ENCODE measurements at places on chromosomes 6 and 20.

DNA sequence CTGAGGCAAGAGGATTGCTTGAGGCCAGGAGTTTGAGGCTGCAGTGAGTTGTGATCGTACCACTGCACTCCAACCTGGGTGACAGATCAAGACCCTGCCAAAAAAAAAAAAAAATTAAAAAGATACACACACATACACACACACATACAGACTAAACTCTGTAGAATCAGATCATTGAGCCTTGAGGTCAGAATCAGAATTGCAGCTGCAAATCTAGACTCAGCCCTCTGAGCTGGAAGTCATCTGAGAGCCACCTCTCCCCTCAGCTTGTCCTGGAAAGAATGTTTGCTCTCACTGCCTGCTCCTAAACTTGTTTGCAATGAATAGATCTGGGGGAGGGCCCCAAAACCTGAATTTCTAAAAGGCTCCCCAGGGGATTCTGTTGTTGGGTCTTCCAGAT is 41.4 kb upstream of the ANGPT4 start:
- DNase-seq = no peak

DNA sequence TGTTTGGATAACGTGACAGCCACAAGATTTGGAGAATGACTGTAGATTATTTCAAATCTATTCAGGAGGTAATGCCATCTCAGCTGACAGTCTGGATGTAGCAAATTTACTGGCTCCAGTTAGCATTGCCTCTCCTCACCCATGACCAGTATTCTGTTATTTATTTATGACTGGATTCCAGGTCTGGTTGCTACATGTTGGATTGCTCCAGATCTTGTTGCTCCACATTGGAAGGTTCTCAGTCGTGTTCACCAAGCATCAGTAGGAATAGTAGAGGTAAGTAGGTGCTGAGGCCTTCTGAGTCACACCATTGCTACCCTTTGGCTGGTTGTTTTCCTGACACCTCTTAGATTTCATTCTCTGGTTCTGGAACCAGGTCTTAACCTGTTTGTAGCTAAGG is 69.5 kb upstream of the ELOVL5 start:
- DNase-seq = no peak

DNA sequence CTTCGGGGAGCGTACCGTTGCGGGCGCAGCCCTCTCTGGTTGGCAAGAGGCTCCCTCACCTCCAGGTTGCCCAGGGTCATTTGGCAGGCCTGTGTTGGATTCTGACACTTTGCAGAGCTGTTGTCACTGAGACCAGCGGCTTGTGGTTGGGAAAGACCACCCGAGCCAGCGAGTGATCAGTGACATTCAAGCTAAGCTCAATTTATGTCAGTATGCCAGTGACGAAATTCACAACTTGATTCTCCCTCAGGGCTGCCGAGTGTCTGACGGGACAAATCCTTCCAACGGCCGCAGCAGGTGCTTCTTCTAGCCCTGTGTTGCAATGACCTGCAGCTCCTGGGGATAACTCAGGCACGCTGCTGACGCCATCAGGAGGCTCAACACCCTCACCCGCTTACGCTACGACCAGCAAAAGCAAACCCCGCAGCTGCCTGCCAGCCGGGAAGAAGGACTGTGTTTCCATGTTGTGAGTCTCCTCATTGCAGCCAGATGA is 16.9 kb upstream of the SLC22A2 start:
- DNase-seq = no peak

DNA sequence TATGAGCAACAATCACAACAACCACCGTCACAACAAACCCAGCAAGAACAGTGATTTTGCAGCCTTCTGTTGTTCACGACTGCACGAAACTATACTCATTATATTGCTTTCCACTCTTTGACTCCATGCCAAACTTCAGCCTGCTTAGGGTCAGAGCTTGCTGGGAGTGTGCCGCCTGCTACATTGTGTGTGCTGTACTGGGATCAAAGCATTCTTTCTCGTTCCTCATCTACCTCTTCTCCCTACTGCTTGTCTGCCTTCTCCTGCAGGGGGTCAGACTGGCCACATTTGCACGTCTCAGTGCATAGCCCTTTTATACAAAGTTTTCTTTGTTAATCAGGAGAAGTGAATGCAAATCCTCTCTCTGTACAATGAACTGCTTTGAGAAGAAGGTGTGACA is 401.6 kb upstream of the CITED2 start:
- no peak for DNase-seq

DNA sequence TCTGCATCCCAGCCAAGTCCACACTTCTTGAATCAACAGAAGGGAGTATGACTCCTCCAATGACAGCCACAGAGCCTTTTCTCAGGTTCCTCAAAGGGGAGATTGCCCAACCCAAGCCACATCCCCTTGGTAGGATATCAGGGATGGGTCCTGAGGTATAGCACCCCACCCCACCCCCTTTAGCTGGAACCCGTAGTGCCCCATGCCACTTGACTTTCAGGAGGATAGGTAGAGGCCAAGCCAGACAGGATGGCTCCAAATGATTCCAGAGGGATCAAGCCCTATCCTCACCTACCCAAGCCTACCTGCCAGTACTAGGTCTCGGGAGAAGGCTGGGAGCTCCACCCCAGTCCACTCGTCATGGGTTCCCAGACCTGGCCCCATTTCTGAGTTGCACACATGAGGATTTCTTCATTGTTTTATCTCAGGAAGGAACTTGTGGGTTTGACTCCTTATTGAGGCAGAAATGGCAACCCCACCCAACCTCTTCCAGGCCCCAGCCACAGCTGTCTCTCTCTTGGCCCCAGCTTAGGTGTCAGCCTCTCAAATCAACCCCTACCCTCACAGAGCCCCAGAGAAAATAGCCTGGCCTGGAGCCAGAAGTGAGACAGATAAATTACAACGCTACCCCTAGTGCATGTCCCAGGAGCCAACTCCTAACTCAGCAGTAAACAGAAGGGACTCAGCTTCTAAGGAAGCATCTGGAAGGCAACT is 3.6 kb downstream of the CCND3 start:
- DNase-seq = no peak

DNA sequence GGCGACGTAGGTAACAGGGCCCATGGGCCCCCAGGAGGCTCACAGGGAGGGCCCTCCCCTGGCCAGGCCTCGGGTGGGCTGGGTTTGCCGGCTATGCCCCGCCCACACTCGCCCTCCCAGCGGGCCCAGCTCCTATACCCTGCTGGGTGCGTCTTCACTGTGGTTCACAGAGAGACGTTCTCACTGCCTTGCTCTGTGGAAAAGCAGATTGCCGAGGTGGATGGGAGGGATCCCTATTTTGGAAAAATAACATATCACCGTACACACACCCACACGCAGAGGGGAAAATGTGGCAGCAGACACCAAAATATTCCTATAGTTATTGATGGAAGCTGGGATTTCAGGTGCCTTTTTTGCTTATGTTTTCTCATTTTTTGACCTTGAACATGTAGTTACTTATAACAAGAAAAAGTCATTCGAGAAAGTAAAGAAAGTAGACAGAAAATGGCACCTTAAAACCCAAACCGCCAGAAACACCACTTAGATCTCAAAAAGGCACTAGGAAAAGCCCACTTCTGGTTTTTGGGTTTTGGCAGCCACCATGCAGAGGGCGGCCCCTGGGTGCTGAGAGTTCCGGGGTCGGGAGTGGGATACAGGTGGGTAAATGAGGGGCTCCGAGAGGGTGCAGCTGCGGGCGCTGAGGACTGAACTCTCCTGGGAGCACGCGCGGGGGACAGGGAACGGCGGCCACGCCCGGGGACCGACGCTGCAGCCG is 49.4 kb downstream of the TMEM242 start:
- DNase-seq = peak; percentile 28

DNA sequence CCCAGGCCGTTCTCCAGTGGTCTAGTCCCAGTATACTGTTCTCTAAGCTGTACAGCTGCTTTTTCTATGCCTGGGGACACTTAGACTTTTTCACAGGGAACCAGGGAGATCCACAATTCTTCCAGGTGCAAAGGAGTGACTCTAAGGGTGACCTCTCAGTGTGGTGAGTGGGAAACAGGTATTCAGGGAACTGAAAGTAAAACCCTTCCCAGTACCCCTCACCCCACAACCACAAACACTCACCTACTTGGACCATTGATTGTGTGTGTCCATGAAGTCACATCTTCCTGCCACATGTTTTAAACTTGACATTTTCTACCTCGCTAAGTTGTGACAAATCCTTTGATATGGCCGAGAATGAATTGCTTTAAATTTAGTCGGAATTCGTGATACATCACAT is 183.6 kb downstream of the CLIC5 start:
- no peak for DNase-seq

DNA sequence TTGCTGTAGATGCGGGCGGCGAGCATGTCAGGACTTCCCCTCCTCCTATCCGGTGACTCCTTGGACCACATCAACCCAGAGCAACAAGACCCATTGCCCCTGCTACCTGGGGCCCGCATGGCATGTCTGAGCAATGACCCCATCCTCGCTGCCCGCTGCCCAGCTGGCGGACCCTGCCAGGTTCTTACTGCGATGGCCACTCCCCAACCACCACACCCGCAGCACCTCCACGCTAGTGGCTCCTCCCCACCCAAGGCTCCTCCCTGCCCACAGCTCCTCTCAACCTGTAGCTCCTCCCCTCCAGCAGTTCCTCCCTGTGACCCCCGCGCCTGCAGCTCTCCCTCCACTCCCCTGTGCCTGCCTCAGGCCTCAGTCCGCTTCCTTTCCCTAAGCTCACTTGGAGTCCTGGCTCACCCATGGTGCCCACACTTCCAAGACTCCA is 17.6 kb upstream of the SERPINB9 start:
- no peak for DNase-seq

GRCh38 chr6:158381214-158381613 is 68.9 kb downstream of the TULP4 start:
- no peak for DNase-seq

DNA sequence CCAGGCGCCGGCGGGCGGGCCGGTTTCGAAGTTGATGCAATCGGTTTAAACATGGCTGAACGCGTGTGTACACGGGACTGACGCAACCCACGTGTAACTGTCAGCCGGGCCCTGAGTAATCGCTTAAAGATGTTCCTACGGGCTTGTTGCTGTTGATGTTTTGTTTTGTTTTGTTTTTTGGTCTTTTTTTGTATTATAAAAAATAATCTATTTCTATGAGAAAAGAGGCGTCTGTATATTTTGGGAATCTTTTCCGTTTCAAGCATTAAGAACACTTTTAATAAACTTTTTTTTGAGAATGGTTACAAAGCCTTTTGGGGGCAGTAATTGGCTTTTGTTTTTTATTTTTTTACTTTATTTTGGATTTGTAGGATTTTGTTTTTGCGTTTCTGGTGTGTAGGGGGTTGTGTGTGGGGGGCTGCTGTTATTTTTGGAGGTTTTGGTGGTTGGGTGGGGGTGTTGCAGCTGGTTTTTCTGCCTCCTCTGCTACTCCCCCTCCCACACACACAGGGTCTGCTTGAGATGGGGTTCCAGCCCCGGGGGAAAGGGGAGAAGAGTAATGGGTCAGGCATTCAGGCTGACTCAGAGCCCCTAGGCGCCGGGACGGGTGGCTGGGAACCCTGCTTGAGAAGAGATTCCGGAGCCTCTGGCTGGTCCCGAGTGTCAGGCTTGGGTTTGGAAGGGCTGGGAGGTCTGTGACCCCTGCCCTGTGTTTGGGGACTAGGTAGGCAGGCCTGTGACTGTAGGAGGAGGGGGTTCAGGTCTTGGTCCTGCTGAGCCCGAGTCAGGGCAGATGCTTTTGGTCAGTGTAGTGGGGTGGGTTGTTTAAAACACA is 2.0 kb downstream of the CEBPB start:
- DNase-seq = peak; percentile 81

DNA sequence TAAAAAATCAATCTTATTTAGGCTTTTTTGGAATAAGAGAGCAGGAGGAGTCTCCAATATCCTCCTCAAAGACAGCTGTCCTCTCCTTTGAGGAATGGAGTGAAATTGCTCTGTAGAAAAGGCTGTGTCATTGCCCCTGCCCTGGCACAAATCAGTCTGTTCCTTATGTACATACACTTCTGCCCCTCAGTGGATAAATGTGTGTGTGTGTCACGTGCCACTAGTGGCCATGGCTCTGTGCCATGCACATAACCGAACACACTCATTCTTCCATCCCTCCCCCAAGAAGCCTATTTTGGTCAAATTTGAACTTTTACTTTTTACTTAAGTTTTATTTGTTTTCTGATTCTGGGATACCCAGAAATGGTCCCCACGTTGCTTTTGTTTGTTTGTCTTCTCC is 49.2 kb downstream of the ANKS1A start:
- no peak for DNase-seq

GRCh38 chr20:44839481-44839880 is 29.1 kb upstream of the RIMS4 start:
- no peak for DNase-seq

DNA sequence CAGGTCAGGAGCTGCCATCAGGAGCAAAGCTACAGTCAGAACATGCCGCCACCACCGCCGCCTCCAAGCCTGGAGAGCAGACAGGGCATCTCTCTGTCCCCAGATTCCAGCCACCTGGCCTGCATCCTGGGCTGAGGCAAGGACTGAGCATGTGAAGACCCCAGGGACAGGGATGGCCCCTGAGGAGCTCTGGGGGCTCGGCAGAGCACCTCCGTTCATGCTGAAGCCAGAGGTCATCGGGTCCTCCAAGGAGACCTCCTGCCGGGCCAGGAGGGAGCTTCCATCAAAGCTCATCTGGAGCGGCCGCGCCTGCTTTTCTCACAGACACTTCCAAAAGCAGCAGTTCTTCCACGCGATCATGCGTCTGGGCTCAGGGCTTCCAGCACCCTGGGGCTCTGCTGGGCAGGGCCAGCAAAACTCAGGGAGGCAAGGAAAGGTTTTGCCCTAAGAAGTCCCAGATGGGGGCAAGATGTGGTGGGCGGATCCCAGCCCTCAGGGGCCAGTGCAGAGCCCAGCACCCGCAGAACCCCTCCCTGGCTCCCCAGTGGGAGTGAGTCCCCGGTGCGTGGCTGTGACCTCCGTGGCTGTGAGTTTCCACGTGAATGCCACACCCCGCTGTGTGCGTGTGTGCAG is 138.4 kb downstream of the TAF4 start:
- no peak for DNase-seq

DNA sequence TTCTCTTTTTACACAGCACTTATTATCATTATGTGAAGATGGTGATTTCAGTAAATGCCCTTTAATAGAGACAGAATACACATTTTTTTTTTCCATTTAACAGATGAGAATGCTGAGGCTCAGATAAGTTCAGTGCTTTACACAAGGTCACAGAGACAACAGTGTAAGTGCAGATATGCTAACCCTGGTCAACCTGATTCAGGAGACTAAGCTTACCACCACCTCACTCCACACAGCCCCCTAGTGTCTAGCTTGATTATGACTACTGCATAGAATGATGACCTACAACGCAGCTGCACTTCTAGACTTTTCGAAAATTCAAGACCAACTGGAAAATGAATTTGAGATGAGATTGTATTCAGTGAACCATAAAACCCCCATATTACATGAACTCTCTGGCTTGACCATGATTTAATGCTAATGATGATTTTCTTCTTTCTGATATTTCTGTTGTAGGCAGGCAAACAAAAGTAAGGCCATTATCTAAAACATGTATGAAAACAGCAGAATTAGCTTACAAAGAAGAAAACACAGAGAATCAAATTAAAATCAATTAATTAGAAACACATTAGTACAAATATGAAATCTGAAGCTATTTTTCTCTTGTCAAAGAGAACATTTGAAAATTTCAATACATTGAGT is 212.1 kb upstream of the PHACTR1 start:
- no peak for DNase-seq
